K562 (cell line): ENCODE measurements at places on chromosomes 5 and 9. TPM values are rescaled to one million over a fixed set of nuclear protein-coding genes. Genes with fewer than 3 reads are reported as not detected.
A peak's percentile ranks its signal among the peaks of the same experiment; 100 is the strongest.

OBP2B gene
- not detected in 2 replicates for total RNA-seq

C5 gene
- total RNA-seq: 0.42 and 0.56 TPM in 2 replicates

SUSD3 gene
- total RNA-seq: 16.9 and 18.7 TPM in 2 replicates

DNA sequence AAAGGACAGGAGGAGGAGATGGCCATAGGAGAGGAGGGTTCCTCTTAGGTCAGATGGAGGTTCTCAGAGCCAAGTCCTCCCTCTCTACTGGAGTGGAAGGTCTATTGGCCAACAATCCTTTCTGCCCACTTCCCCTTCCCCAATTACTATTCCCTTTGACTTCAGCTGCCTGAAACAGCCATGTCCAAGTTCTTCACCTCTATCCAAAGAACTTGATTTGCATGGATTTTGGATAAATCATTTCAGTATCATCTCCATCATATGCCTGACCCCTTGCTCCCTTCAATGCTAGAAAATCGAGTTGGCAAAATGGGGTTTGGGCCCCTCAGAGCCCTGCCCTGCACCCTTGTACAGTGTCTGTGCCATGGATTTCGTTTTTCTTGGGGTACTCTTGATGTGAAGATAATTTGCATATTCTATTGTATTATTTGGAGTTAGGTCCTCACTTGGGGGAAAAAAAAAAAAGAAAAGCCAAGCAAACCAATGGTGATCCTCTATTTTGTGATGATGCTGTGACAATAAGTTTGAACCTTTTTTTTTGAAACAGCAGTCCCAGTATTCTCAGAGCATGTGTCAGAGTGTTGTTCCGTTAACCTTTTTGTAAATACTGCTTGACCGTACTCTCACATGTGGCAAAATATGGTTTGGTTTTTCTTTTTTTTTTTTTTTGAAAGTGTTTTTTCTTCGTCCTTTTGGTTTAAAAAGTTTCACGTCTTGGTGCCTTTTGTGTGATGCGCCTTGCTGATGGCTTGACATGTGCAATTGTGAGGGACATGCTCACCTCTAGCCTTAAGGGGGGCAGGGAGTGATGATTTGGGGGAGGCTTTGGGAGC lies 3.1 kb downstream of the EGR1 start:
- no peak for DNase-seq
- peaks cover 42% of the 10 kb centered on the region for H3K4me1 ChIP-seq
- no peaks in the 10 kb centered on the region for H3K27me3 ChIP-seq
- H3K4me3 ChIP-seq: peak overlapping the region; percentile 90
- no peak overlapping the region for H3K27ac ChIP-seq
- peaks cover 30% of the 10 kb centered on the region for H3K36me3 ChIP-seq

DNA sequence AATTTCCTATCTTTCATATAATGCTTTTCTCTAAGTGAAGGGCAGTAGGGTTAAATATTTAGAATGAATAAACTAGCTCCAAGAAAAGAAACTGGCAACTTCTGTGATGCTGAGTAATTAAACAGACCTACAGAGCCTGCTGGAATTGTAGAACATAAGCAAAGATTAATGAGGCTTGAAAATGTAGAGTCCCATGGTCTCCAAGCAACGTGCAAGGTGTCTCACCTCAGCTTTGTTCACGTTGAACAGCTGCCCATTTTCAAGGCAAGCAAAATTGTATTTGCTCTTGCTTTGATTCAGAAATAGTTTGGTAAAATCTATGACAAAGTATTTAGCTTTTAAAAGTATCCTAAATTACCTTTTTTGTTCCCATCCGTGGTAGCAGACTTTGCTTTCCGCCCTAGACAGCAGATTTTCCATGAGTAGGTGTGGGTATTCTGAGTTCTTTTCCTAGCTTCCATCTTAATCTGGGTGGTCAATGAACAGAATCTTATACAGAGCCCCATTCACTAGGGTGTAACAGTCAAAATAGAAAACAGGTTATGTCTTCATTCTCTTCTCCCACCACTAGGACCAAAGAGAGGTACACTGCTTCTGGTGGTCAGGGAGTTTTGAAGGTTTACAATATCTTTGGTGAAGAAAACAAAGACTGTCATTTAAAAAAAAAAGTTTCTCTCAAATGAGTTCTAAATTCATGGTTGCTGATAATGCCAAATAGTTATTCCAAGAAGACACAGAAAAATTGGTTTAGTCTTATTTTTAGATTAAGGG lies 52.1 kb upstream of the TYRP1 start:
- DNase-seq: no peak
- H3K27me3 ChIP-seq: no peaks in the 10 kb centered on the region
- no peaks in the 10 kb centered on the region for H3K4me1 ChIP-seq
- no peaks in the 10 kb centered on the region for H3K36me3 ChIP-seq
- H3K27ac ChIP-seq: no peak overlapping the region

DNA sequence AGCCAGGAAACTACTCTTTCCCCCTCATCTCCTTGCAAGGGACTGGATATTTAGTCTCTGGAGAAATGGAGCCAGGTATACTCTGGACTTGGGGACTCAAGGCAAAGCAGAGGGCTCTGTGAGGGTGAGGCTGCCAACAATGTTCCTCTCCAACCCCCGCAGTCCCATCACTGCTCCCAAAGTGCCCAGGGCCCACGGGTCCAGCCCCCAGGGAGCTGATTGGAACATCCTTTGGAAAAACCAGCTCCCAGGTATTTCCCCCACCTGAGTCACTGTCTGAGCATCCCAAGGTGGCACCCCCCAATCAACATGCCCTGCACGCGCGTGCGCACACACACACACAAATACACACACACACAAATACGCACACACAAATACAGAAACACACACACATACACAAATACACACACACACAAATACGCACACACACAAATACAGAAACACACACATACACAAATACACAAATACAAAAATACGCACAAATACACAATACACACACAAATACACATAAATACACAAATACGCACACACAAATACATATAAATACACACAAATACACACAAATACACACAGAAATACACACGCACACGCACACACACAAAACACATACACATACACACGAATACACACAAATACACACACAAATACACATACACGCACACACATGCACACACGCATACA lies 137.4 kb downstream of the DAB2IP start:
- H3K36me3 ChIP-seq: no peaks in the 10 kb centered on the region
- no peaks in the 10 kb centered on the region for H3K4me1 ChIP-seq

DNA sequence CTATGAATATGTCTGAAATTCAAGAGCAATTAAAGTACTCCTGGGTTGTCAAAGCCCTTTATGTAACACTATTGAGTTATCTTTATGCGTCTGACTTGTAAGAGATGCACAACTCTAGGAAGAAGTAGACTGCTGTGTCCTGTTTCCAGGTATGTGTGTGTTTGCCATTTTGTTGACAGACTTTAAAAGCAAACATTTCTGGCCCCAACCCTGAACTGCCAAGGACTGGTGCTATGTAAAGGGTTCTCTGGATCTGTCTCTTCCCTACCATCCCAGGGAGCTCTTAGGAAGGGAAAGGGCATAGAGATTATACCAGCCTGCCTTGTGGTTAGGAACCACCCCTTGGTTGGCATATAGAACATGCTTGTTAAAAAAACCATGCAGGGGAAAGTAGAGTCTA lies 12.1 kb downstream of the SLC22A5 start:
- no peaks in the 10 kb centered on the region for H3K27me3 ChIP-seq
- H3K4me3 ChIP-seq: no peak overlapping the region
- H3K4me1 ChIP-seq: peaks cover 8% of the 10 kb centered on the region; the same call in 1 of the 2 replicates
- DNase-seq: no peak
- peaks cover 57% of the 10 kb centered on the region for H3K36me3 ChIP-seq

DNA sequence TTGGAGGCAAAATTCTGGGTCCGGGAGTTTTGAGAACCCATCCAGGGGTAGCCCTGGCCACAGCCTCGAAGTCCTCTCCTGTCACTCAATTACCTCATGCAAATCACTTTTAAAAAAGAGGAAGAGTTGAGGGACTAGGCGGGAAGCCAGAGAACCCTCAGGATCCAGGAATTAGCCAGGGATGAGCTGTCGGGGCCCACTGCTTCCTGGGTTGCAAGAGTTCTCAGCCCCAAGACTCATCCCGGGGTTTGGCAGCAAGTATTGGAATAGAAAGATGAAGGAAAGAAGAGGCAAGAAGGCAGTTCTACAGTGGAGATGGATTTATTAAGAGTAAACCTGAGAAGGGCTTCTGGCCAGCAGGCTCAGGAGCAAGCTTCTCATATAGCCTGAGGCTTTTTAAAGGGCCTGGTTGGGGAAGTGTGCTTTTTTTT lies 25.6 kb downstream of the C9orf50 start:
- peak overlapping the region; percentile 53; the same call in 1 of the 3 replicates for H3K27ac ChIP-seq
- no peak overlapping the region for H3K4me3 ChIP-seq
- no peak for DNase-seq
- no peaks in the 10 kb centered on the region for H3K36me3 ChIP-seq
- H3K27me3 ChIP-seq: no peaks in the 10 kb centered on the region

DNA sequence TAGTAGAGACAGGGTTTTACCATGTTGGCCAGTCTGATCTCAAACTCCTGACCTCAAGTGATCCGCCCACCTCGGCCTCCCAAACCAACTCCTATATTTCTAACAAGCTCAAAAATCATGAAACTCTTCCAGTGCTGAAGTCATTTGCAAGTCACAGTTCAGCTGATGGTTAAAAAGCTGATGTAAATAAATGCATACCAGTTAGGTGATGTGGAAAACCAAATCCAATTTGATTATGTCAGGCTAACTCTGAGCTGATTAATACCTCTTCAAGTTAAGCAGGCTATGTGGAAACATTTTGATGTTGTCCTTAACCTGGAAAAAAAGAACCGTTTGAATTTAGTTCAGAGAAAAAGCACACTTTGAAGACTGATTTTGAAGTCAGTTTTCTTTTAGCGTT lies 51.0 kb downstream of the TMEM252 start:
- H3K27ac ChIP-seq: no peak overlapping the region
- no peaks in the 10 kb centered on the region for H3K4me1 ChIP-seq
- H3K27me3 ChIP-seq: no peaks in the 10 kb centered on the region; the same call in 2 of the 3 replicates
- no peaks in the 10 kb centered on the region for H3K36me3 ChIP-seq
- no peak overlapping the region for H3K4me3 ChIP-seq
- no peak for DNase-seq

DNA sequence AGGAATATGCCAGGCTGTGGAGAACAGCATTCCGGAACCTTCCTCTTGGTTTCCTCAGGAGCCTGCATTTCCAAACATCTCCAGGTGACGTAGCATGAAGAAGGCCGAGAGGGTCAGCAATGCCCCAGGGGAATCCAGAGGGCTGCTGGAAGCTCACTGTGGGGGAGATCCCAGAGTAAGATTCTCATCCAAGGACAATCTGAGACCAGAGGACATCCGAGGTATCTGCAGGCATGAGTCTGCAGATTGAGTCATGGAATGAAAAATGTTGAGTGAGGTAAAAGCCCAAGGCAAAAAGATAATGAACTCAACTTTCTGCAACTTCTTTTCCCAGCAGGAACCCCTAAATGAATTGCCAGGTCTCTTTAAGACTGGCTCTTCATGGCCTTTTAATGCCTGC lies 73.5 kb downstream of the KIF4B start:
- no peak for DNase-seq
- no peaks in the 10 kb centered on the region for H3K36me3 ChIP-seq
- no peak overlapping the region for H3K27ac ChIP-seq
- no peak overlapping the region for H3K4me3 ChIP-seq
- H3K27me3 ChIP-seq: no peaks in the 10 kb centered on the region
- no peaks in the 10 kb centered on the region for H3K4me1 ChIP-seq

GRCh38 chr5:124806373-124807077 lies 60.1 kb upstream of the ZNF608 start:
- H3K4me3 ChIP-seq: no peak overlapping the region
- H3K27me3 ChIP-seq: no peaks in the 10 kb centered on the region
- peaks cover 4% of the 10 kb centered on the region for H3K4me1 ChIP-seq
- peaks cover 5% of the 10 kb centered on the region; the same call in 2 of the 3 replicates for H3K36me3 ChIP-seq

- H3K4me3 ChIP-seq: no peak overlapping the region
- H3K36me3 ChIP-seq: peaks cover 4% of the 10 kb centered on the region; the same call in 1 of the 3 replicates
- H3K27me3 ChIP-seq: peaks cover 29% of the 10 kb centered on the region
- no peak overlapping the region for H3K27ac ChIP-seq
Observed at GRCh38 chr9:113298311-113298710, 4.9 kb downstream of the RNF183 start.

DNA sequence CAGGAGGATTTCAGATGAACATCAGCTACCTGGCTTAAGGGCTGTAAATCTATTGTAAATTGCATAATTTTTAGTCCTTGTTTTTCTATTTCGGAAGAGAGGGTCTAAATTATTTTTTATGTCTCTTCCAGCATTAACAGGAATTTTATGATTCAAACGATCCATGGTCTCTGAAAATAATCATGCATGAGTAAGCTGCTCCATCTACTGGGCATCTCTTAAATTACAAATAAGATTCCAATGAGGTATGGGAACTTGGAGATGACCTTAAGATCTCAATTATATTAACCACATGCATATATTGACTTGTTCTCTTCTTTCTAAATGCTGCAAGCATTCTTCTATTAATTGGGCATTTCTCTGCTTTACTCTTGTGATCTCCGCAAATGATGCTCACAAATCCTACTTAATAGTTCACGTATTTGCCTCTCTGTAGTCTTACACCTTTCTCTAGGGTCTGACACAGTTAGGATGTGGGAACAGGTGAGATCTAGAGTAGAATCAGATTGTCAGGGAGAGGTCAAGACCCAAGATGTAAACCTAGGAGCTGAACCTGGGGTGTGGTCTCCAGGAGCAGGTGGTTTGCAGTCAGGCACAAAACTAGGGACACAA lies 86.9 kb downstream of the NUDT12 start:
- H3K4me3 ChIP-seq: no peak overlapping the region
- H3K4me1 ChIP-seq: no peaks in the 10 kb centered on the region
- no peaks in the 10 kb centered on the region for H3K27me3 ChIP-seq
- no peaks in the 10 kb centered on the region for H3K36me3 ChIP-seq
- no peak overlapping the region for H3K27ac ChIP-seq
- peak; percentile 34 for DNase-seq

GRCh38 chr9:34566322-34566721 lies 23.2 kb downstream of the CNTFR start:
- no peak for DNase-seq
- H3K4me1 ChIP-seq: no peaks in the 10 kb centered on the region; the same call in 1 of the 2 replicates
- H3K36me3 ChIP-seq: no peaks in the 10 kb centered on the region
- no peak overlapping the region for H3K27ac ChIP-seq
- peaks cover 68% of the 10 kb centered on the region for H3K27me3 ChIP-seq

- DNase-seq: peak; percentile 31
- H3K27me3 ChIP-seq: no peaks in the 10 kb centered on the region
- no peak overlapping the region for H3K4me3 ChIP-seq
- no peaks in the 10 kb centered on the region for H3K4me1 ChIP-seq
- H3K36me3 ChIP-seq: no peaks in the 10 kb centered on the region
Observed at GRCh38 chr5:158013939-158014338, 155.0 kb upstream of the CLINT1 start.

- no peaks in the 10 kb centered on the region for H3K36me3 ChIP-seq
- no peak for DNase-seq
- no peaks in the 10 kb centered on the region for H3K27me3 ChIP-seq
- no peaks in the 10 kb centered on the region for H3K4me1 ChIP-seq
- no peak overlapping the region for H3K27ac ChIP-seq
Observed at GRCh38 chr9:78775696-78776295, 478.9 kb downstream of the PSAT1 start.

- H3K4me3 ChIP-seq: no peak overlapping the region
- H3K27me3 ChIP-seq: no peaks in the 10 kb centered on the region
- no peak overlapping the region for H3K27ac ChIP-seq
- no peaks in the 10 kb centered on the region for H3K4me1 ChIP-seq
Observed at GRCh38 chr5:1808439-1808838, 7.2 kb downstream of the NDUFS6 start.

GRCh38 chr5:94745786-94746730 lies 127.6 kb downstream of the SLF1 start:
- no peaks in the 10 kb centered on the region for H3K27me3 ChIP-seq
- H3K36me3 ChIP-seq: no peaks in the 10 kb centered on the region
- no peak for DNase-seq
- no peak overlapping the region for H3K4me3 ChIP-seq
- H3K27ac ChIP-seq: no peak overlapping the region
- peaks cover 3% of the 10 kb centered on the region; the same call in 1 of the 2 replicates for H3K4me1 ChIP-seq
